ENCODE measurements at places on chromosomes 1 and 21.

- no peak for DNase-seq
Measured at GRCh38 chr1:2256435-2257244, 28.5 kb downstream of the SKI start.

DNA sequence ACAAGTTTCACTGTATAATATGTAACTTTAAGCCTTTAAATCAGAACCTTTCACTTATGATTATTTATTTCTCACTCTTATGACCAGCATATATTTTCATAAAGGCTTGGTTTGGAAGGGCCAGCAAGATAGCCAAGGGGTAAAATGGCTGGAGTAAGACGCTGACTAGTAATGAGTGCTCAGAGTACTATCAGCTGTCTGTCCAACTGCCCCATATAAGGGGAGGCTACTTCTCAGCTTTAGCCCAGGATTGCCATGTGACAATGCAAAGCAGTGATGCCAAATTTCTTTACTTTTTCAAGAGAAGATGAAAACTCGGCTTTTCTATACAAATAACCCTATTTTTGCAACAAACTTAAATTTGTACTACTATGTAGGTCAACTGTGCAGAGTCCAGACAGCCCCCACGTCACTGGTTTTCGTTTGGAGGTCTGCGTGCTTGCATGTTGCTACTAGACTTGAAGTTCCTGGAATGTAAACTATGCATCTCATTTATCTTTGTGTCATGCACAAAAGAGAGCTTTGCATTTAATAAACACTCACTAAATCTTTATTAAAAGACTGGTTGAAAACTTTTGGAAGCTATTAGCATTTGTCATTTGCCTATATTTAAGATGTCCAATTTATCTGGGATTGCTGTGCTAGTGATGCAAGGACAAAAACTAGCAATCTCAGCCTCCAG lies 110.4 kb downstream of the TNFSF18 start:
- DNase-seq, result no peak

GRCh38 chr1:29332204-29332603 lies 95.9 kb downstream of the PTPRU start:
- DNase-seq, result no peak

- no peak for DNase-seq
Measured at GRCh38 chr1:229229137-229229720, 41.7 kb upstream of the RAB4A start.

Measured in bone marrow (tissue), 2 donors.